ENCODE measurements at places on chromosomes 16 and 17. TPM values are rescaled to one million over a fixed set of nuclear protein-coding genes. Genes with fewer than 3 reads are reported as not detected.

GRCh38 chr17:69597898-69598692, 183.6 kb downstream of the MAP2K6 start:
- no peak for DNase-seq

DNA sequence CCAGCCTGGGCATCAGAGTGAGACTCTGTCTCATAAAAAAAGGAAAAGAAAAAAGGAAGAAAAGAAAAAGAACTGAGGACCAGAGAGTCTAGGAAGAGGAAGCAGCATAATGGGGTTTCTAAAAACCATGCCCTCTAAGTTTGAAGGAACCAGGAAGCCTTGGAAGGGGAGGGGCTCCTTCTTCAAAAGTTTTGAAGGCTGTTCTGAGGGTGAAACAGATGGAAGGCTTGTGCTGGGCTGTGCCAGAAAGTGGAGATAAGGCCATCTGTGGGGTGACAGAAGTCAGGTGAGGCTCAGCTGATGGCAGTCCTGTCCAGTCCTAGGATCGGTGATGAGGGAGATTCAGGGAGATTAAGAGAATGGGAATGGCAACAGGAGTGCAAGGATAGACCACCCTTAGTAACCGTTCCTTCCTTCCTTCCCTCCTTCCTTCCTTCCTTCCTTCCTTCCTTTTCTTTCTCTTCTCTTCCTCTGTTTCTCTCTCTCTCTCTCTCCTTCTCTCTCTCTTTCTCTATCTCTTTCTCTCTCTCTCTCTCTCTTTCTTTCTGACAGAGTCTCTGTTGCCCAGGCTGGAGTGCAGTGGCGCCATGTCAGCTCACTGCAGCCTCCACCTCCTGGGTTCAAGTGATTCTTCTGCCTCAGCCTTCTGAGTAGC, 182.6 kb downstream of the NTN1 start:
- no peak for DNase-seq

- DNase-seq: no peak
Measured at GRCh38 chr17:40695874-40696472, 7.6 kb downstream of the KRT24 start.

DNA sequence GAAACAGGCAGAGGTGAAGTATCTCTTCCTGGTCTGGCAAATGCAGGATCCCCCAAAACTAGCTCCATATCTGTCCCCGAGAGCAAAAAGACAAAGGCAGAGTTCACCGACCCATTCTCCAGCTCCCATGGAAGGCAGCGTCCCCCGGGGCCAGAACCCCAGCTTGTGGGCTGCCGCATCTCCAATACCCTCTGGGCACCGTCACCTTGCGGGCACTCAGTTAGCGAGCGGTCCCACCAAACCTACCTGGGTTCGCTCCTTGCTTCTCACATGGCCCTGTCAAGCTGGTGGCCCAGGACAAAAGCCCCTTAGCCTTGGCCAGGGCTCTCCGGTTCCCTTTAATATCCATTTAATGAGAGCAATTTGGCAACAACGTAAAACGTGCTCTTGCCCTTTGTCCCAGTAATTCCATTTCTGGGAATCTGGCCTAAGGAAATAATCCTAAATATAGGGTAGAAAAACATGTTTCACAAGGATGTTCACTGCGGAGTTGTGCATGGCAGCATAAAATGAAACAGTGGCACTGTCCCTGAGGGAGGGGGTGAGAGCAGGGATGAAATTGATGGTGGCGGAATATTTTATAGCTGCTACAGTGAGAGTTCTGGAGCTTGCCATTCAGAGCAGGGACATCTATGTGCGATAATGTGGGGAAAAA, 157.1 kb downstream of the CMIP start:
- DNase-seq: no peak

- peak; percentile 73 for DNase-seq
Measured at GRCh38 chr17:30379303-30379902, 676 bp downstream of the CPD start.

- no peak for DNase-seq
Measured at GRCh38 chr17:27649929-27650328, 18.9 kb downstream of the LGALS9 start.

Gene ITGAD
- 0.20 TPM for total RNA-seq

Gene FBXW10
- not detected for total RNA-seq

Gene ITPRIPL2
- total RNA-seq: 68.9 TPM
